SIG-M5 (cell line): ENCODE measurements at places on chromosomes 11 and 22.

GRCh38 chr11:36186340-36187175, 102.7 kb downstream of the COMMD9 start:
- no peak for DNase-seq

DNA sequence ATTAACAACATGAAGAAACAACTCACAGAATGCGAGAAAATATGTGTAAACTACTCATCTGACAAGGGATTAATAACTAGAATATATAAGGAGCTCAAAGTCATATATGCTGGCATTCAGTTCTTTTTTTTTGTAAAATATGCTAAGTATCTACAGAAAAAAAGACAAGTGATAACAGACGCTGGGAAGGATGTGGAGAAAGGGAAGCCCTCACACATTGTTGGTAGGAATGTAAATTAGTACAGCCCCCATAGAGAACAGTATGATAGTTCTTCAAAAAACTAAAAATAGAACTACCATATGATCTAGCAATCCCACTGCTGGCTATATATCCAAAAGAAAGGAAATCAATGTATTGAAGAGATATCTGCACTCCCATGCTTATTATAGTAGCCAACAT, 13.8 kb downstream of the GAB2 start:
- no peak for DNase-seq

DNA sequence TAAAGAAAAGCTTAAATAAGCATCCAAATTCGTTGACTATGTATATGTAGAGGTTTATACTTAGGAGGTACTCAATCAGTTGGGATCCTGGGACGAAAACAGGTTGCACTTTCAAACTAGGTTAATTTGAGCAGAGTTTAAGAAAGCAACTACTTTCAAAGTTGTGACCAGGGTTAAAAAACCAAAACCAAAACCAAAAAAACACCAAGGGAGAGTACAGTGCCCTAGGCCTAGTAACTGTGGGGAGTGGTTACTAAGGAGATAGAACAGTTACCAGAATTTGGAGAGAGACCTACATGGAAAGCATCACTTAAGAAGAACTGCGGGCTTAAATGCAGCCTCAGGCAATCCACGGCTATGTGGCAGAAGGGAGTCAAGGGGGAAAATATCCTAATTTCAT, 148.3 kb downstream of the JRKL start:
- DNase-seq: no peak

- DNase-seq: peak; percentile 24
These were observed 4.5 kb downstream of the MYEOV start for GRCh38 chr11:69298267-69299022.

DNA sequence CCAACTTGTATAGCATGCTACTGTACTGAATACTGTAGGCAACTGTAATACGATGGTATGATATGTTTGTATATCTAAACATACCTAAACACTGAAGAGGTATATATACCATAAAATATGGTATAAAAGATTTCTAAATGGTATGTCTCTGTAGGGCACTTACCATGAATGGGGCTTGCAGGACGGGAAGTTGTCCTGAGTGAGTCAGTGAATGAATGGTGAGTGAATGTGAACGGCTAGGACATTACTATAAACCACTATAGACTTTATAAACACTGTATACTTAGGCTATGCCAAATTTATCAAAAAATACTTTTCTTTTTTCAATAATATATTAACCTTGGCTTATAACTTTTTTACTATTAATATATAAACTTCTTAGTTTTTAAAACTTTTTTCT, 66.8 kb downstream of the ZC3H12C start:
- no peak for DNase-seq
